Transverse colon (tissue), 4 donors: ENCODE measurements at places on chromosomes 2 and 18. TPM values are rescaled to one million over a fixed set of nuclear protein-coding genes. Genes with fewer than 3 reads are reported as not detected.

- no peak overlapping the region for H3K4me3 ChIP-seq
- no peaks in the 10 kb centered on the region for H3K36me3 ChIP-seq
- H3K27ac ChIP-seq: no peak overlapping the region
- no peak for DNase-seq
Measured at GRCh38 chr2:168090366-168091135, 156.8 kb downstream of the STK39 start.

DNA sequence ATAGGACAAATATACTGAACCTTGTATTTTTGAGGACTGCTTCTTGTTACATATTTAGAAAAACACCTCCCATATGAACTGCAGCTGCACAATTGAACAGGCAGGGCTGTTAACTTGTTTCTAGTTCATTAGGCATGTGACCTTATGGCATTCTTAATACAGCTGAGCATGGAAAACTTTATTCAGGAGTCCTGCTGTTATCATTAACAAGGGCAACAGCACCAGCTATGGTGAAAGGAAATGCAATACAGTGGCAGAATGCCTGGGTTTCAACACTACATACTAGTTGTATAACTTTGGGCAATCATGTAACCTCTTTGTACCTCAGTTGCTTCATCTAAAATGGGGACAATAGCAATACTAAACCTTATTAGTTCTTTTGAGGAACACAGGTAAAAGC, 71.8 kb downstream of the GDF7 start:
- DNase-seq: no peak
- H3K36me3 ChIP-seq: no peaks in the 10 kb centered on the region
- no peak overlapping the region for H3K27ac ChIP-seq
- H3K4me3 ChIP-seq: no peak overlapping the region

DNA sequence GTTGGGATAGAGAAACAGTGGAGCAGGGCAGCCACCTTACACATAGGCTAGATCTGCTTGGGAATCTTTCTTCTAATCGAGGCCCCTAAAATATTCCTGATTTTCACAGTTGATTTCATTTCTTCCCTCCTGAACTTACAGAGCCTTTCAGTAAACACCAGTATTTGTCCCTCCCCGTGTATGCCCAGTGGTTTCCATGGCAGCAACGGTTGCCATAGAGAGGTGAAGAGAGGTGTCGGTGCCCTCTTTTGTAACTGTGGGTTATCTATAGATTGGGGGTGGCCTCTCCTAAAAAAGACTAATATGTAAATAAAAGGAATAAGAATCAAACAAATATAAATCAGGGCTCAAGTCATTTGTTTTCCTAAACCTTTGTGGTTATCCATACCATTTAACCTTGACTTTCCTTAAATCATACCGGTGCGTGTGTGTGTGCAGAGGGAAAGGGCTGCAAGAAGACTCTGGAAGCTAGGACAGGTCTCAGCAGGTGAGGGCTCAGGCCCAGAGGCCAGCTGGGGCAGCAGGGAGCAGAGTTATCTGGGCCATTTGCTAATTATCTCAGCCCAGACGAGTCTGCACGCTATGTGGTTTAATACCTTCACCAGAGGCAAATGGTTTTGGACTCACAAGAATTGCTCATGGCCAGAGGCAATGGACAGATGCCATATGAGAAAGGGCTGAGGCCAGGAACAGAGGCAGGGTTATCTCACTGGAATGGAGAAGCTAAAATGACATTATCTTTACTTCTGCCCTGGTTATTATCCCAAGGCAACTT, 35.5 kb downstream of the LIPG start:
- H3K4me1 ChIP-seq: no peaks in the 10 kb centered on the region
- H3K36me3 ChIP-seq: no peaks in the 10 kb centered on the region
- H3K27me3 ChIP-seq: no peaks in the 10 kb centered on the region

DNA sequence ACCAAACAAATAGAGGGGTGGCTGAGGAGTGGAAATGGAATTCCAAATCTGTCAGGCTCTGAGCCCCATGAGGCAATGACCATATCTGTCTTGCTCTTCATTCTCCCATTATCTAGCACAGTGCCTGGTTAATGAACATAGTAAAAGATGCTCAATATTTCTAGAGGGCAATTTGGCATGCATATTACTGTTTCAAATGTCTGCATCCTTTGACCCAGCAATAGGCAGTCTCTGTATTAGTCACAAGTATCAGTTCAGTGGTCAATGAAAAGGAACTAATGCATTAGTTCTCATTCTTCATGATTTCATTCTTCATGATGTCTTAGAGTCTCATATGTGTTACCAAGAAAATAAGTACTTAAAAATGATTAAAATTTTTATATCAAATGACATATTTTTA, 28.4 kb upstream of the MALL start:
- no peaks in the 10 kb centered on the region for H3K36me3 ChIP-seq
- no peak overlapping the region for H3K4me3 ChIP-seq

- no peaks in the 10 kb centered on the region for H3K36me3 ChIP-seq
- no peak overlapping the region for H3K4me3 ChIP-seq
- DNase-seq: no peak
- H3K27ac ChIP-seq: no peak overlapping the region
- peaks cover 3% of the 10 kb centered on the region for H3K4me1 ChIP-seq
Measured at GRCh38 chr18:23383494-23383893, 69.6 kb upstream of the RIOK3 start.

GRCh38 chr2:218658671-218659257, 659 bp downstream of the ZNF142 start:
- H3K4me1 ChIP-seq: peaks cover 21% of the 10 kb centered on the region
- peak; percentile 66 for DNase-seq
- H3K27me3 ChIP-seq: no peaks in the 10 kb centered on the region
- H3K4me3 ChIP-seq: peak overlapping the region; percentile 70
- peak overlapping the region; percentile 79 for H3K27ac ChIP-seq

DNA sequence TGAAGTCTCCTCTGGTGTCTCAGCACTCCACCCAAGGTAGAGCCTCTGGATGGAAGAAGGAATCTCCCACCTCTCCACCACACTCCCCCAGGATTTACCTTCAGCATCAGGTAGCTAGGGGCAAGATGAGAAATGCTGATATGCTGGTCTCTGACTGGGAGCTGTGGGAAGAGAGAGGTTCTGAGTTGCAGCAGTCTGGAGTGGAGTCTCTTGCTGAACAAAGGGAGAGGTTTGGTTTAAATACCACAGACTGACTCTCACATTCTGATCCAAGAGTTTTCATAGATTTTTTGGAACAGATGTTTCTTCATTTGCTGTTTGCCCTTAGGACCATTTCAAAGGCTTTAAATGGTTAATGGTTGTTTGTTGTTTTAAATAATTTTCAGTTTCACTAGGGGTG, 1.1 kb upstream of the CFLAR start:
- H3K4me1 ChIP-seq: peaks cover 9% of the 10 kb centered on the region
- H3K4me3 ChIP-seq: no peak overlapping the region
- DNase-seq: no peak

- H3K27ac ChIP-seq: no peak overlapping the region
- no peaks in the 10 kb centered on the region for H3K27me3 ChIP-seq
- H3K4me3 ChIP-seq: no peak overlapping the region
- DNase-seq: no peak
Measured at GRCh38 chr18:11066038-11066437, 83.3 kb downstream of the PIEZO2 start.

DNA sequence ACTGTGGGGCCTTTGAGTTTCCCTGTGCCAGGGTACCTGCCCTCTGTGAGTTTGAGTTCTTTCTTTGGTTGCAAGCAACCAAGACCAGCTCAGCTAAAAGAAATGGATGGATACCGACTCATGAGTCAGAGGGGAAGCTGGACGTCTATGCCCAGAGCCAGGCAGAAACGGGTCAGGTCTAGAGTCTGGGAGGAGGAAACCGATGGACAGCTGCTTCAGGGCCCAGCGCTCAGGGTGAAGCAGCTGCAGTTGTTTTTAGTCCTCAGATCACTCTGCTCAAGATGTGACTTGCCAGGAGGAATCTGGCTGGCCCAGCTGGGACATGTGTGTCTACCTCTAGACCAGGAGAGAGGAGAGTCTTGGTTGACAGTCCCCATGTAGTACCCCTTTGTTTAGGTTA, 10.1 kb upstream of the TYMS start:
- H3K27ac ChIP-seq: no peak overlapping the region
- H3K4me1 ChIP-seq: no peaks in the 10 kb centered on the region
- no peaks in the 10 kb centered on the region for H3K27me3 ChIP-seq
- no peak overlapping the region for H3K4me3 ChIP-seq
- DNase-seq: no peak

DNA sequence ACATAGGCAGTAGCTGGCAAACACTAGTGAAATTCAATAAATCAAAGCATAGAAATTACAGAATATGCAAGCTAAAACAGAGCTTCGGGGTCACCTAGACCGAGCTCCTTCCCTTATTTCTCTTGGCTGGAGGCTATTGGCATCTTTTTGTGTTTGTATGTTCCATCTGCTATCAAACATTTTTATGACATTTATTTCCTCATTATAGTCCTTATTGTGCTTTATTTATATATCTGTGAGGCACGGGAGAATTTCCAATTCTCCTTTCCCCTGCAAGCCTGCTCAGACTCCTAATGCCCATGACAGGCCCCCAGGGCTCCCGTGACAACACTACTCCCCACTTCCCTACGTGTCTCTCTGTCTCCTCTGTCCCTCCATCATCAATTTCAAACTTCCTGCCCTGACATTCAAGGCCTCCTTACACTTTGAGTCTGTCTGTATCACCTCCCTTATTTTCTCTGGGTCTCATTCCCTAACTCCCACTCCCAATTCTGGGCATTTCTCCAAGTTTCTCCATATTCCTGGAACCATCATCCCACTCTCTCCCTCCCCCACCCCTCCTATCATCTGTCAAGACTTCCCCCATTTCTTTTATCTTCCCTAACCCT, 316.9 kb downstream of the OSR1 start:
- no peak overlapping the region for H3K4me3 ChIP-seq
- H3K27ac ChIP-seq: no peak overlapping the region
- H3K4me1 ChIP-seq: no peaks in the 10 kb centered on the region
- no peaks in the 10 kb centered on the region for H3K27me3 ChIP-seq
- DNase-seq: no peak
- no peaks in the 10 kb centered on the region for H3K36me3 ChIP-seq

DNA sequence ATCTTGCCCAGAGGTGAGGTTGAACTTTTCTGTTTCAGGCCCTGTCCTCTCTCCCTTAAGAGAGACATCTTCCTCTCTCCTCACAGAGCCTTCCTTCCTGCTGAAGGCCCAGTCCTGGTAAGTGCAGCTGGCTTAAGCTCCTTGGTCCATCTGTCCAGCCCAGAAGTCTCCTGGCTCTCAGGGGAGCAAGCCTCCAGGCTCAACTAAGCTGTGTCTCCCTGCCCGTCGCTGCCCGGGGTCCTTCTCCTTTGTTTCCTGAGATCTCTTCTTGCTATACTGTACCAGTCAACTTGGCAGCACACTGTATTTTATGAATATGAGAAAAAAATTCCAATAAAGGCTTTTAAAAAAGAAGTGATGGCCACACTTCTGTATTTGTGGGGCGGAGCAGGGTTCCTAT, 77.4 kb downstream of the KCNF1 start:
- no peak for DNase-seq
- H3K4me1 ChIP-seq: no peaks in the 10 kb centered on the region
- H3K4me3 ChIP-seq: no peak overlapping the region
- peaks cover 5% of the 10 kb centered on the region for H3K27me3 ChIP-seq
- H3K27ac ChIP-seq: no peak overlapping the region

DNA sequence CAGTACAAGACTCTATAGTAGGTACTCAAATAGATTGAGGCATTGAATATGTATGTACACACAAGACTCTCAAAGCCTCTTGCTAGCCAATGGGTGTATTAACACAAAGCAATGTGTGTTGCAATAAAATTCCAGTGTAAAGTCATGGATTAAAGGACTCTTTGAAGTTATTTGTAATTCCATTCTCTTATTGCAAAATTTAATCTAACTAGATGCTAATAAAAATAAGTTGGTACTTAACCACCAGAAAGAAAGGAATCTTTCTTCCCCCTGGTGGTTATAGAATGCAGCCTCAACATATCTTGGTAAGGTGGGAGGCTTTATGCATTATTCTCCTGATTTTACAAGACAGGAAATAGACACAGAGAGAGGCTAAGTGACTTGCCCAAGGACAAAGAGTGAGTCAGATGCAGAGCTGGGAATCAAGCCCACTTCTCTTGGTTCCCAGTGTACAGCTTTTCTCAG, 18.0 kb downstream of the LRP1B start:
- DNase-seq: no peak
- no peak overlapping the region for H3K4me3 ChIP-seq
- no peaks in the 10 kb centered on the region for H3K36me3 ChIP-seq
- H3K27ac ChIP-seq: no peak overlapping the region
- no peaks in the 10 kb centered on the region for H3K27me3 ChIP-seq
- H3K4me1 ChIP-seq: no peaks in the 10 kb centered on the region

DNA sequence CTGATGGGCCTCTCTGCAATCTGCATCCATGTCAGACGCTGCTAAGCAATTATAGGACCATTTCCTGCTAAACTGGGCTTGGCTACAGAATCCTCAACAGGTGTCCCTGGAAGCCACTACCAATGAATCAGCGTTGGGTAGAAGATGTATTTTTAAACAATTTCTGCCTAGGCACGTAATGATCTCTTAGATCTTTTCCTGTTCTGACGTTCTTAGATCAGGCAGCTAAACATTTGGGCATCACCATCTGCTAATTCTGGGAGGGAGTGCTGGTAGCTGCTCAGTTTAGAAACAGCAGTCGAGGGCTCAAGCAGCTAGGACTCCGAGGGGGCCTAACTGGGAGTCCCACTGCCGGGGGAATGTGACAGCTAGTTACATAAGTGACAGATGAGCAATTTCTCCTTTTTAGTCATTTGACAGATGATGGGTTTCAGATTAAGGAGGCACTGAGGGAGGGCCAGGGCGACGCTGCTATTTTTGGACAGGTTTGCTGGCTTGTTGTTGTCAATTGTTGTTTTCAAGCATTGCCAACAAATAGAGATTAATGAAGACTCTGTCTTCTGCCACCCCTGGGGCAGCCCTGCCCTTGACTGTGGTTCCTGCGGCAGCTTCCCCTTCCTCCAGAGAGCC, 92.7 kb downstream of the MRO start:
- no peaks in the 10 kb centered on the region for H3K4me1 ChIP-seq
- no peak for DNase-seq
- no peaks in the 10 kb centered on the region for H3K36me3 ChIP-seq
- no peak overlapping the region for H3K4me3 ChIP-seq
- H3K27me3 ChIP-seq: no peaks in the 10 kb centered on the region
- no peak overlapping the region for H3K27ac ChIP-seq

GRCh38 chr2:72936660-72937355, 19.5 kb downstream of the EMX1 start:
- DNase-seq: no peak
- H3K4me3 ChIP-seq: no peak overlapping the region
- peaks cover 7% of the 10 kb centered on the region for H3K4me1 ChIP-seq
- no peak overlapping the region for H3K27ac ChIP-seq
- H3K27me3 ChIP-seq: no peaks in the 10 kb centered on the region

Gene SERPINB11
- total RNA-seq: not detected

Gene ALPG
- not detected for total RNA-seq

Gene MAIP1
- total RNA-seq: 37.8 TPM

Gene B4GALT6
- 0.40 TPM for total RNA-seq

Gene LYPD1
- not detected for total RNA-seq

Gene ELOA2
- total RNA-seq: not detected

Gene KIF5C
- 2.0 TPM for total RNA-seq

Gene KCNIP3
- total RNA-seq: 1.8 TPM

Gene SNORC
- 18.6 TPM for total RNA-seq
